Immature natural killer cell (primary cell): ENCODE measurements at places on chromosomes 7 and 10.

GRCh38 chr7:66013938-66014337 is 31.9 kb upstream of the GUSB start:
- no peak for DNase-seq

GRCh38 chr10:130109796-130110245 is 809 bp downstream of the C10orf143 start:
- DNase-seq: peak; percentile 79

DNA sequence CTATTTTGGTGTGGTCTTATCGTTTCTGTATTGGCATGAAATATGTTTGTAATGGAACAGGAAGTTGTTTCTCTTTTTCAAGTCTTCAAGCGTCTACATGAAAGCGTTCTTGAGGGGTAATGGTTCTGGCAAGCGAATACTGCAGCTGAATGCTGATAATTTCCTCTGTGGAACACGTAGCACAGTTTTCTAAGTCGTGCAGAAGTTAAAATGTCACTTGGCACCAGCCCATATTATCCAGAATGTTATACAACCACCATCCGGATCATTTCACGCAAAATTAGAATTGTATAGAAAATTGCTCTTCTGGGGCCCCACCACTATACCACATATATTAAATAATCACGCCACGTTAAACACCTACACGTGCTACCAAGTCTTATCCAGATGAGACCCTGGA is 354.3 kb downstream of the CALN1 start:
- no peak for DNase-seq

DNA sequence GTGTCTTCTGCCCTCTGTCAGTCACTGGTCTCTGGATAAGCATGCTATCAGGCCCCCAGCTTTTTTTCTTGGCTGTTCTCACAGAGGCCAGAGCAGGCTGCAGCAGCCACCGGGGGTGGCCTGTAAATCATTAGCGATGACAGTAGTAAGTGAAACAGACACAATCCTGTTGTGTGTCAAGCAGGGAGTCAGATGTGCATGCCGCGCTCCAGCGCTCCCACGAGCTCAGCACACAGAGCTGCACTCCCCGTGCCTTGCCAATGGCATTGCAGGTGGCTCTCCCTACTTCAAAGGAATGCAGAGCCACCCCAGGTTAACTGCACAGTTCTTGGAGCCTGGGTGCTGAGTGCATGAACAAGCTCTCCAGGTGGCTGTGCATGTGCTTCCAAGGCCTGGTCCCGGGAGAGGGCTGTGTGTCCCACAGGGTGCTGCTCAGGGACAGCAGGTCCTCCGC is 226.1 kb downstream of the GLRX3 start:
- DNase-seq: no peak

GRCh38 chr10:78937800-78938694 is 130.7 kb upstream of the ZMIZ1 start:
- peak; percentile 9 for DNase-seq

DNA sequence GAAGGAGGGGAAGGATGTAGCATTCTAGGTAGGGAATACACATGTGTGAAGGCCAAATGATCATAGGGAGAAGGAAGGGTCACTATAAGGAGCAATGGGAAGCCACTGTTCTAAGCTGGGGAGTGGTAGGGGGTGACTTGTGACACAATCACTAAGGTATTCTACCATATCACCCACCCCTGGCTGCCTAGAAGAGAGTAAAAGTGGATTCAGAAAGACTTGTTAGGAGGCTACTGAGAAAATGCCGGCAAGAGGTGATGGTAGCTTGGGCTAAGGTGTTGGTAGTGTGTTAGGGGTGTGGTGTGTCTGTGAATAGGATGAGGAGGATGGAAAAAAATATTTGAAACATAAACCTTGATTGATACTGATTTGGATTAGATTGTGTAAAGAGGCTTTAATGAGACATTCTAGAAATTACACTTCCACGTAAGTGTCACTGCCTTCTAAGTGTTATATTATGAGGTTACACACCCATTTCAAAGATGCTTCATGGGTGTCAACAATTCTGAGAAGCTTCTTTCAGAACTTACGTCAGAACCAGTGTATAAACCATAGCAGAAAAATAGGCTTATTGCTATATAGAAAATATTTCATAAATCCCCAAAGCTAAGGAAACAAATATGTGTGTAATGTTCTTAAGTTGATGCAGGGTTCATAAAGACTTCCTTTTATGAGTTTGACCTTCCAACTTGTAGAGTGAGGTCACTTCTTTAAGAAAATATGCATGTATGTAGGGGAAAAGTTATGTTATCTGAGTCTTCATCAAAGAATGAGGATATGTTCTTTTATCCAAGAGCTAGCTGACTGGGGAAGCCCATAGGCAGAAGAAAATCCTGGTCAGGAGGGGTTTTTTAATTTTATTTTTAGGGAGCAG is 5.6 kb upstream of the BPGM start:
- DNase-seq: peak; percentile 49

DNA sequence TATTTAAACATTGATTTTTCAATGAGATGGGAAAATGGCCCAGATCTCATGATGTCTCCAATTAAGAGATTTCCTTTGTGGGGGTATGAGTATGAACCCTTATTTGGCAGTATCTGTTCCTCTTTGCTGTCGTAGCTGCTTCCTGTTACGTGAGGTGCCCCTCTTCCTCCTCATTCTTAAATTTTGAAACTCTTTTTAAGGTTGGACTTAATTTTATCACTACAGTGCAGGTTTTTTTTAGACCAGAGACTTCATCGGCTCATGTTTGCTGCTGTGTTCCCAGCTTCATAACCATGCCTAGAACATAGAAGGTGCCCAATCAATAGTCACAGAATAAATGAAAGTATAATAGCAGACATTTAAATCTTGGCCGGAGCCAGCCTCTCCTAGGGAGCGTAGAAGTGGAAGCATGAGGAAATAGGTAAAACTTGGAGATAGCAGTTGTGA is 2.4 kb downstream of the MIOS start:
- DNase-seq: no peak

- DNase-seq: peak; percentile 24
These were observed 10.8 kb upstream of the PYROXD2 start for GRCh38 chr10:98425511-98426352.

- DNase-seq: no peak
These were observed 80.3 kb upstream of the FAM171A1 start for GRCh38 chr10:15451137-15452094.
